Activated T-helper 1 cell treated with anti-CD3 and anti-CD28 coated beads, Interleukin-12 subunit alpha, Interleukin-12 subunit beta, Interleukin-2, Interleukin-4 antibody, amounts not matched to agents 30 ng/mL and 10 ng/mL and 1 ng/mL, durations not matched to agents 14 hours and 24 hours and 36 hours (primary cell): ENCODE measurements at places on chromosomes 12 and 14.

- DNase-seq: no peak
- no peaks in the 10 kb centered on the region for H3K27me3 ChIP-seq
- H3K27ac ChIP-seq: no peak overlapping the region
- no peaks in the 10 kb centered on the region for H3K36me3 ChIP-seq
- H3K4me1 ChIP-seq: no peaks in the 10 kb centered on the region
- H3K4me3 ChIP-seq: no peak overlapping the region
These were observed 80.3 kb upstream of the NOS1 start for GRCh38 chr12:117441751-117442150.

GRCh38 chr14:75049731-75050201, 1.5 kb downstream of the MLH3 start:
- DNase-seq: no peak
- peak overlapping the region; percentile 56 for H3K27ac ChIP-seq
- H3K4me3 ChIP-seq: peak overlapping the region; percentile 90
- H3K36me3 ChIP-seq: peaks cover 37% of the 10 kb centered on the region
- no peaks in the 10 kb centered on the region for H3K27me3 ChIP-seq

DNA sequence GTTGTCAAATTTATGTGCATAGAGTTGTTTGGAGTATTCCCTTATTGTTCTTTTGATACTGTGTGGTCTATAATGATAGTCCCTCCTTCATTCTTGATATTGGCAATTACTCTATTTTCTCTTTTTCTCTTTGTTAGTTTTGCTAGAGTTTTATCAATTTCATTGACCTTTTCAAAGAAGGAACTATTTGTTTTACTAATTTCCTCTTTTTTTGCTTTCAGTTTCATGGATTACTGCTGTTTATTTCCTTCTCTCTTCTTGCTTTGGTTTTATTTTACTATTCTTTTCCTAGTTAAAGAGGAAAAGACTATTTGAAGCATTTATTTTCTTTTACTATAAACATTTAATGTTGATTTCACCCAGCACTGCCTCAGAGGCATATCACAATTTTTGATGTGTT, 250.9 kb upstream of the PELI2 start:
- no peak for DNase-seq
- H3K36me3 ChIP-seq: no peaks in the 10 kb centered on the region
- H3K27me3 ChIP-seq: peaks cover 30% of the 10 kb centered on the region
- H3K27ac ChIP-seq: no peak overlapping the region
- peaks cover 18% of the 10 kb centered on the region for H3K4me1 ChIP-seq
- H3K4me3 ChIP-seq: no peak overlapping the region

DNA sequence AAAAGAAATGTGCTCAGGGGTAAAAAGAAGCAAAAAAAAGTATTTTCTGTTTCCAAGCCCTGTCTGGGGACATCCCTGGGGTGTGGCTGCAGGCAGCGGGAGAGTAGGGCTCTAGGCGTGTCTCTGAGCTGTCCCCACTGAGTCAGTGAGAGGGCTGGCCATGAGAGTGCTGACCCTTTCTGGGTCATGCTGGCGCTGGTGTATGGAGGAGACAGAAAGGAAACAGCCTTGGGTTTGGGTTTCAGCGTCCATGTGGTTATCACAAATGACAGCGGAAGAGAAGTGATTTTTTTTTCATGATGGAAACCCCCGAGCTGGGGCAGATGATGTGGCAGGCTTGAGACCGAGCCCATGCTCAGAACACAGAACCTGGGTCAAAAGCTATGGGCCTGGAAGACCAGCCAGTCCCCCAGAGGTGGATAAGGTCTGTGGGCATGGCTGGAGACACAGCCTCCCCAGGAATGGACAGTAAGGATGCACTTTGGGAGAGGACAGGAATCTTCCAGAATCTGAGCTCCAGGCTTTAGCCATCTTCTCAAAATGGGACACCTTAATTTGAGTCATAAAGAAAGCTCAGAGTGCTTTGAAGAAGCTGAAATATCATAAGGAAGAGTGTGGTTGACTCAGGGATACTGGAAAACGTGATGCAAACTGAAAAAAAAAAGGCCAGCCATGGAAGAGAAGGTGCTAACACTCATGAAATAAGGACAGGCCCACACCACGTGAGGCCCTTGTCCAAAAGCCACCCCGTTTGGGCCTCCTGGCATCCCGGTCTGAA, 36.2 kb downstream of the SYNE3 start:
- peak overlapping the region; percentile 27 for H3K4me3 ChIP-seq
- H3K4me1 ChIP-seq: peaks cover 33% of the 10 kb centered on the region
- DNase-seq: peak; percentile 39
- peak overlapping the region; percentile 96 for H3K27ac ChIP-seq
- H3K36me3 ChIP-seq: peaks cover 20% of the 10 kb centered on the region

GRCh38 chr12:21248679-21249078, 86.0 kb downstream of the SLCO1A2 start:
- no peak overlapping the region for H3K4me3 ChIP-seq
- H3K27ac ChIP-seq: no peak overlapping the region
- H3K36me3 ChIP-seq: no peaks in the 10 kb centered on the region
- peaks cover 2% of the 10 kb centered on the region for H3K27me3 ChIP-seq

- peaks cover 19% of the 10 kb centered on the region for H3K36me3 ChIP-seq
- H3K27me3 ChIP-seq: no peaks in the 10 kb centered on the region
- no peaks in the 10 kb centered on the region for H3K4me1 ChIP-seq
- no peak overlapping the region for H3K4me3 ChIP-seq
- H3K27ac ChIP-seq: no peak overlapping the region
These were observed 26.2 kb downstream of the RFLNA start for GRCh38 chr12:124321040-124321481.

DNA sequence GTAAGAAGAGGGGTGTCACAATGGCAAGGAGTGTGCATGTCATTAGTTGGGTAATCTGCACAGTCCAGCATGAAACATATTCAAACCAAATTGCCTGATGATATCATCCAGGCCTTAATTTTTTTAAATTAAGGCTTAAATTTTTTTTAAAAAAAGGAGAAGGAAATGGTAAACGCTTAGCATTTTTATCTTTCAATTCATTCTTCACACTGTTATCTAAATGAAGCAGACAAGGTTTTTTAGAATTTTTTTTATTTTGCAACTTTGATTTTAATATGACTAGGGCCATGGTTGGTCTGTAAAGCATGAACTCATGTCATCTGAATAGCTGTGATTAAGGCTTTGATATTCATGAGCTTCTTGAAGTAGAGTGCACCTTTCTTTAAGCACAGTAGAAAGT, 362.5 kb downstream of the SYT1 start:
- H3K27me3 ChIP-seq: no peaks in the 10 kb centered on the region
- no peaks in the 10 kb centered on the region for H3K36me3 ChIP-seq
- H3K4me3 ChIP-seq: no peak overlapping the region
- H3K27ac ChIP-seq: no peak overlapping the region

- no peaks in the 10 kb centered on the region for H3K36me3 ChIP-seq
- H3K4me1 ChIP-seq: peaks cover 30% of the 10 kb centered on the region
- peak overlapping the region; percentile 38 for H3K4me3 ChIP-seq
- H3K27ac ChIP-seq: peak overlapping the region; percentile 85
These were observed 5.5 kb downstream of the C12orf56 start for GRCh38 chr12:64385019-64385418.

DNA sequence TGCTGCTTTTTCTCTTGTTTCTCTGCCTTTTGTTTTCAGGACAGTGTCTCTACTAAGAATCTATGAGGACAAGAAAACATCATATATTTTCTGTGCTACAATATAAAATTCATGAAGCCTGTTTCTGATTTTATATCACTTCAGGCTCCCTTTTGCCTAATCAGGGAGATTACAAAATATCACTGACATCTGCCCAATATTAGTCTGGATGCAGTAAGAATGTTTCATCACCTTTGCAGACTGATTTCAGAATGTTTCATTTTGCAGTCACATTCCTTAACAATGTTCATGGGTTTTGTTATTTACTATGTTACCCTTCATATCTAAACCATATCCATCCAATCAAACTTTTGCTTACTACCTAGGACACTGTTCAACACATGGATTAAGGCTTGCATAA, 491 bp upstream of the CLEC6A start:
- no peak for DNase-seq
- H3K4me1 ChIP-seq: no peaks in the 10 kb centered on the region
- H3K36me3 ChIP-seq: no peaks in the 10 kb centered on the region
- no peak overlapping the region for H3K27ac ChIP-seq

- H3K36me3 ChIP-seq: no peaks in the 10 kb centered on the region
- DNase-seq: no peak
- no peaks in the 10 kb centered on the region for H3K4me1 ChIP-seq
- H3K4me3 ChIP-seq: no peak overlapping the region
These were observed 367.4 kb upstream of the TBX3 start for GRCh38 chr12:115051378-115051777.

DNA sequence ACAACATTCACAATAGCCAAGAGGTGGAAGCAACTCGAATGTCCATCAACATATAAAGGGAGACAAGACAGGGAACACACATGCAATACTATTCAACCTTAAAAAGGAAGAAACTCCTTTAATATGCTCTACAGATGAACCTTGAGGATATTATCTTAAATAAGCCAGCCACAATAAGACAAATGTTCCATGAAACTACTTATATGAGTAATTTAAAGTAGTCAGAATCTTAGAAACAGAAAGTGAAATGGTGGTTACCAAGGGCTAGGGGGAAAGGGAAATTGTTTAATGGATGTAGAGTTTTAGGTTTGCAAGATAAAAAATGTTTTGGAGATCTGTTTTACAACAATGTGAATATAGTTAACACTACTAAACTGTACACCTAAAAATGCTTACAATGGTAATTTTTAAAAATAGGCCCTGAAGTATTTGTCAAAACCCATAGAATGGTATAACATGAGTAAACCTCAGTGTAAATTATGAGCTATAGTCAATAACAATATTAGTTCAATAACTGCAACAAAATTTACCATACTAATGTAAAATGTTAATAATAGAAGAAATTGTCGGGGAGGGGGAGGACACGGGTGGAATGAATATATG, 71.1 kb downstream of the EGLN3 start:
- H3K4me1 ChIP-seq: peaks cover 15% of the 10 kb centered on the region
- H3K27me3 ChIP-seq: peaks cover 11% of the 10 kb centered on the region
- no peak overlapping the region for H3K27ac ChIP-seq
- no peak for DNase-seq

- H3K4me3 ChIP-seq: peak overlapping the region; percentile 64
- H3K36me3 ChIP-seq: peaks cover 54% of the 10 kb centered on the region
- no peak for DNase-seq
- H3K27me3 ChIP-seq: no peaks in the 10 kb centered on the region
- peaks cover 76% of the 10 kb centered on the region for H3K4me1 ChIP-seq
These were observed 170.4 kb upstream of the HIF1A start for GRCh38 chr14:61524936-61525292.

DNA sequence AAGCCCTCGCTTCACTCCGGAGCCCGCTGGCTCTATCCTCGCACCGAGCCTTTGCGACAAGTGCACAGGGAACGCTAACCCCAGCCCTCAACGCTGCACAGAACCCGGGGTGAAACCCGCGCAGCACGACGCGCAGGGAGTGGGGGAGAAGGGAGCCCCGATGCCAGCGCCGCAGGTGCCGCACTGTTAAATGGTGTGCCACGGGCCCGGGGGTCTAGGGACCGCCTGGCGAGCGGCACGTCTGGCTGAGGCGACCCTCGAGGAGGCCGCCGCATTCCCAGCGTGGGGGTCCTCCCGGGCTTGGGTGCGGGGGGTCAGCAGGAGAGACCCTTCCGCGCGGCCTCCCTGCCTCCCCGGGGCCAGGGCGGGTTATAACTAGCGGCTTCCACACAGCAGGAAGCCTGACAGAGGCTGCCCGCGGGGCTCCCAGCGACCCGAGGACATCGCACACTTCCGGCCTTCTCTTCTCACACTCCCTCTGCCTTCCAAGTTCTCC, 23.8 kb upstream of the LRTM2 start:
- no peaks in the 10 kb centered on the region for H3K36me3 ChIP-seq
- no peaks in the 10 kb centered on the region for H3K27me3 ChIP-seq
- H3K27ac ChIP-seq: peak overlapping the region; percentile 89

- no peak for DNase-seq
- no peaks in the 10 kb centered on the region for H3K4me1 ChIP-seq
- no peak overlapping the region for H3K27ac ChIP-seq
- H3K4me3 ChIP-seq: no peak overlapping the region
- no peaks in the 10 kb centered on the region for H3K36me3 ChIP-seq
- H3K27me3 ChIP-seq: peaks cover 6% of the 10 kb centered on the region
These were observed 56.3 kb upstream of the KCNA5 start for GRCh38 chr12:4987076-4988046.

GRCh38 chr12:50639721-50640120, 124.2 kb upstream of the ATF1 start:
- no peaks in the 10 kb centered on the region for H3K27me3 ChIP-seq
- H3K4me1 ChIP-seq: peaks cover 39% of the 10 kb centered on the region
- H3K36me3 ChIP-seq: peaks cover 10% of the 10 kb centered on the region
- no peak overlapping the region for H3K4me3 ChIP-seq

- H3K36me3 ChIP-seq: peaks cover 39% of the 10 kb centered on the region
- peak overlapping the region; percentile 14 for H3K27ac ChIP-seq
- no peaks in the 10 kb centered on the region for H3K27me3 ChIP-seq
- H3K4me3 ChIP-seq: no peak overlapping the region
- DNase-seq: no peak
These were observed 34.0 kb downstream of the ERO1A start for GRCh38 chr14:52661314-52661713.

- H3K27ac ChIP-seq: no peak overlapping the region
- no peak overlapping the region for H3K4me3 ChIP-seq
- no peaks in the 10 kb centered on the region for H3K4me1 ChIP-seq
- no peaks in the 10 kb centered on the region for H3K36me3 ChIP-seq
These were observed 164.4 kb upstream of the GSC start for GRCh38 chr14:94934276-94934810.

GRCh38 chr12:50401500-50402081, 906 bp downstream of the LARP4 start:
- DNase-seq: no peak
- H3K4me1 ChIP-seq: peaks cover 22% of the 10 kb centered on the region
- H3K36me3 ChIP-seq: peaks cover 15% of the 10 kb centered on the region
- peak overlapping the region; percentile 90 for H3K27ac ChIP-seq

- no peaks in the 10 kb centered on the region for H3K27me3 ChIP-seq
- H3K27ac ChIP-seq: peak overlapping the region; percentile 98
- peaks cover 45% of the 10 kb centered on the region for H3K4me1 ChIP-seq
- H3K4me3 ChIP-seq: peak overlapping the region; percentile 96
- DNase-seq: peak; percentile 84
These were observed 32.3 kb downstream of the NINJ2 start for GRCh38 chr12:630656-631632.

- H3K4me1 ChIP-seq: peaks cover 31% of the 10 kb centered on the region
- H3K36me3 ChIP-seq: peaks cover 25% of the 10 kb centered on the region
- H3K27ac ChIP-seq: no peak overlapping the region
These were observed 13.5 kb downstream of the PSMA6 start for GRCh38 chr14:35305633-35306032.

GRCh38 chr14:93912782-93913181, 14.4 kb upstream of the FAM181A start:
- H3K27ac ChIP-seq: no peak overlapping the region
- no peak for DNase-seq
- H3K36me3 ChIP-seq: peaks cover 5% of the 10 kb centered on the region
- no peak overlapping the region for H3K4me3 ChIP-seq
- no peaks in the 10 kb centered on the region for H3K27me3 ChIP-seq
